ENCODE measurements at places on chromosomes 16 and 17.

DNA sequence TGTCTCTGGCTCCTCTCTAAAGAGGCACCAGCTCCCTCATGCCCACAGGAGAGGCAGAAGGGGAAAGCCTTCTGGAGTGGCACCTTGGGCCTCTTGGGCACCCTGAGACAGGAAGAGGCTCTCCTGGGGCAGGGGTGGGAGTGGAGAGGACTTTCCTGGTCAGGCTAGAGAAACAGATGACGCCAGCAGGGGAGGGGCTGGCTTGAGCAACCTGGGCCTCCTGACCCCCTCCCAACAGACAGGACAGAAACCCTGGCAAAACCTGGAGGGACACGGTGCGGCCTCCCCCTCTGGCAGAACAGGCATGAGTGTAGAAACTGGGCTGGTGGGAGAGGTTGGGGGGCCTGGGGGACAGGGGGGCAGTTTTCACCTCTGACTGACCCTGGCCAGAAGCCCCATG lies 6.1 kb downstream of the SMIM5 start:
- DNase-seq, result no peak
- peaks cover 29% of the 10 kb centered on the region for H3K36me3 ChIP-seq
- H3K27me3 ChIP-seq, result no peaks in the 10 kb centered on the region

DNA sequence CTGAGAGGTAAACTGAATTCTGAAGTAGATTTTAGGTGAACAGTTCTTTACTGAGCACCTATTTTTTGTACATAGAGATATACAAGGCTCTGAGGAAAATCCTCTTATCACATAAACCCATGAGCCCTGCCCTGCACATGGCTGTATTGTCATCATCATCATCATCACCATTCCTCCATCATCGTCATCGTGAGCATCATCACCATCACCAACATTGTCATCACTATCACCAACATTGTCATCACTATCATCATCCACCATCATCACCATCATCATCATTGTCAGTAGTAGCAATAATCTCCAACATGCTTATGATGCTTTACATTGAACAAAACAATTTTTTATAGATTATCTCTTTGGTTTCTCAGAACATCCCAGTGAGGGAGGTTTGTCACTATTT lies 20.7 kb downstream of the ASIC2 start:
- H3K27me3 ChIP-seq, result no peaks in the 10 kb centered on the region
- H3K27ac ChIP-seq, result no peak overlapping the region
- DNase-seq, result no peak
- H3K4me1 ChIP-seq, result peaks cover 9% of the 10 kb centered on the region
- H3K36me3 ChIP-seq, result no peaks in the 10 kb centered on the region
- H3K4me3 ChIP-seq, result no peak overlapping the region

- no peak overlapping the region for H3K4me3 ChIP-seq
- DNase-seq, result no peak
- peaks cover 7% of the 10 kb centered on the region for H3K4me1 ChIP-seq
- no peaks in the 10 kb centered on the region for H3K27me3 ChIP-seq
- peaks cover 72% of the 10 kb centered on the region for H3K36me3 ChIP-seq
Observed at GRCh38 chr16:67878846-67879245, 5.8 kb upstream of the NRN1L start.

DNA sequence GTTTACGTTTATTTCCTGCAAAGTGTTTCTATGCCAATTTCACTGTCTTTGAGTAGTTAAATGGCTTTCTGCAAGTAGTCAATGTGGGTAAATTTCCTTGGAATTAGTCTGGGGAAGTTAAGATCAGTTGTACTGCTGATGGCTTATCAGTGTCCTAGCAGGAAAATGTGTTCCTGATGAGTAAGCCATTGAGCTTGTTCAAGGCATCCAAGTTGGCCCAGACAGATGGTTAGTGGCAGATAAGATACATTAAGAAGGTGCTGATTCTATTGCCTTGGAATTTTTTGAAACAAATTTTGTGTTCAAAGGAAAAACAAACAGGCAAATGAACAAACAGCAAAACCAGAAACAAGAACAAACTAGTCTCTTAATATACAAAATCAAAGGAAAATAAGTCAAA lies 258.4 kb downstream of the MAP2K6 start:
- H3K4me1 ChIP-seq, result peaks cover 8% of the 10 kb centered on the region
- no peaks in the 10 kb centered on the region for H3K36me3 ChIP-seq
- no peaks in the 10 kb centered on the region for H3K27me3 ChIP-seq
- DNase-seq, result no peak

GRCh38 chr17:4850246-4850645 lies 17.1 kb downstream of the MINK1 start:
- H3K36me3 ChIP-seq, result peaks cover 12% of the 10 kb centered on the region
- H3K4me1 ChIP-seq, result peaks cover 83% of the 10 kb centered on the region
- no peak overlapping the region for H3K4me3 ChIP-seq
- peak overlapping the region; percentile 99 for H3K27ac ChIP-seq
- DNase-seq, result peak; percentile 84

DNA sequence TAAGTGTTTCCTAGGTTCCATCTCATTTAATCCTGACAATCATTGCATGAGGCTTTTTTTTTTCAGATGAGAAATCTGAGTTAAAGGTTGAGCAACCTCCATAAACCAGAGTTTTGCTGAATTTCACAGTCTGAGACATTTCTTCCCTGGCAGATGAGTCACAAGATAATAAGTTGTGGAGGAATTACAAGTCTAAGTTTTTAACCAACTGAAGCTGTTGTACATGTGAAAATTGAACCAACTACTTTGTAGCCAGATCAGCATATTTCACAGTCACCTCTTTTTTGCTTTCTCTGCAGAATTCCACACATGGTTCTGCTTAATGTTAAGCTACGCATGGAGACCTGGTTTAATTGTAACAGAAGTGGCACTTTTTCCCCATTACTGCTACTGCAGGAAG lies 765.6 kb downstream of the CDH11 start:
- DNase-seq, result no peak
- H3K27me3 ChIP-seq, result no peaks in the 10 kb centered on the region
- H3K27ac ChIP-seq, result no peak overlapping the region
- peaks cover 9% of the 10 kb centered on the region for H3K4me1 ChIP-seq
- no peaks in the 10 kb centered on the region for H3K36me3 ChIP-seq

GRCh38 chr16:8552487-8553221 lies 37.7 kb downstream of the TMEM114 start:
- no peaks in the 10 kb centered on the region for H3K36me3 ChIP-seq
- H3K27ac ChIP-seq, result no peak overlapping the region

- peaks cover 61% of the 10 kb centered on the region for H3K36me3 ChIP-seq
- H3K27me3 ChIP-seq, result no peaks in the 10 kb centered on the region
- no peak overlapping the region for H3K4me3 ChIP-seq
- no peak for DNase-seq
- peaks cover 67% of the 10 kb centered on the region for H3K4me1 ChIP-seq
Observed at GRCh38 chr16:68790944-68791343, 52.4 kb upstream of the TANGO6 start.

DNA sequence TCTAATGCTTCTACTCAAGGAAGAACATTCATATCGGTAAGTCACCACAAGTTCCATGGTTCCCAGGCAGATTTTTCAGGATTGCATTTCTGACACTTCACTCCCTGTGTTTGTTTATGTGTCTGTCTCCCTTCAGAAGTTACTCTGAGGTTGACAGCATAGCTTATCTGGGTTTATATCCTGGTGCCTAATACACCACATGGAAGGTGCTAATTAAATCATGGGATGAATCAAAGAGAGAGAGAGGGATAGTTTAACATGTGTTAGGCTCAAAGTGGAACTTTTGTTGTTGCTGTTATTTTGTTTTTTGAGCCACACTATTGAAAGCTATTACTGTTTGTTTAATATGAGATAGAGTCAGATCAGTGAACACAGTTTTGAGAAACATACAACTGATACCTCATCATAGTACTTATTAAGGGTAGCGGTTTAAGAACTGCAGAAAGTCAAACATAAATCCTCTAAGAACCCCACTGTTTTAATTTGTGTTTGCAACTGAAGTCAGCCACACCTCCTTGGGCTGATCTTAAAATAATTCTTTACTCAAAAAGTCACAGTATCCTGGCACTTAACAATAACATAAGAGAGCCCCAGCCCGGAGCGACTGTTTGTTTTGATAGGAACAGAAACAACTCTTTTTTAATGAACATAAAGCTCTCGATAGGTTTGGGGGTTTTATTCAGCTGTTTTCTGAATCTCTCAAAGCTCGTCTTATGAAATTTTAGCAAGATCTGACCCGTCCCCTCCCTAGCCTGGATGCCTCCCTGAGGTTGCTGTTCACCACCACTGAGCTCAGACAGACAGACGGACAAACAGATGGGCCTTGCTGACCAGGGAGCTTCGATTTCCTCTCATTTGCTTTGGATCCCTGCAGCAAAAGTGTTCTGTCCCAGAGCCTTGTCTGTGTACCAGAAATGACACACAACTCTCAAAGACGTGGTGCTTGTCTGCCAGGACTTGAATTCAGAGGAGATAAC lies 98.3 kb upstream of the MYOCD start:
- H3K36me3 ChIP-seq, result no peaks in the 10 kb centered on the region
- no peaks in the 10 kb centered on the region for H3K4me1 ChIP-seq
- DNase-seq, result no peak
- H3K27me3 ChIP-seq, result no peaks in the 10 kb centered on the region

DNA sequence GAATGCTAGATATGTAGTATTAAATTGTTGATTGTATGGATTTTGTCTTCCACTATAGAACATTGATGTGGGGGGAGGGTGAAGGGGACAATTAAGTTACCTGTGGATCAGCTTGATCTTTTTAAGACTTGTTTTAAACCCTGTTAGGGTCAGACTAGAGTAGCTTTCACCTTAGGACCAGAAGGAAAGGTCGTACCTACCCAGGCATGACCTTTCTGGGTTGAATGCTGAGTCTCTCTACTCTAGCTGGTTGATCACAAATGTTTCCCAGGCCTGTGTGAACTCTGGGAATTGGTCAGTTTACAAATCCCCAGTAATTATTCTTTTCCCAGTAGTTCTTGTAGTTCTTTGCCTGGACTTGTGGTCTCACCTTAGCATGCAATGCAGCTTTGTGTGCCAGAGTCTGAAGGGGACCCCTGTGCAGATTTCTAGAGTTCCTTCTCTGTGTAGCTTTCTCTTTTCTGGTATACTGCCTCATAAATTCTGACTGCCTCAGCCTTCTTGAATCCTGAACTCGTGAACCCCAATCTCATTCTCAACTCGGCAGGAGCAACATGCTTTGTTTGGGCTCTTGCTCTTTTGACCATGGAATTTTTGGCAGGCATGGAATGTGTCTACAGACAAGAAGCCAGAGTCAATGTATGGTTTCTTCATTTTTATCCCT lies 54.1 kb downstream of the VMP1 start:
- H3K27me3 ChIP-seq, result no peaks in the 10 kb centered on the region
- peaks cover 56% of the 10 kb centered on the region for H3K4me1 ChIP-seq
- H3K4me3 ChIP-seq, result no peak overlapping the region
- peak overlapping the region; percentile 99 for H3K27ac ChIP-seq
- DNase-seq, result no peak

- H3K27ac ChIP-seq, result no peak overlapping the region
- no peaks in the 10 kb centered on the region for H3K27me3 ChIP-seq
- peaks cover 7% of the 10 kb centered on the region for H3K4me1 ChIP-seq
- peaks cover 11% of the 10 kb centered on the region for H3K36me3 ChIP-seq
Observed at GRCh38 chr16:57668630-57669475, 747 bp downstream of the ADGRG3 start.

DNA sequence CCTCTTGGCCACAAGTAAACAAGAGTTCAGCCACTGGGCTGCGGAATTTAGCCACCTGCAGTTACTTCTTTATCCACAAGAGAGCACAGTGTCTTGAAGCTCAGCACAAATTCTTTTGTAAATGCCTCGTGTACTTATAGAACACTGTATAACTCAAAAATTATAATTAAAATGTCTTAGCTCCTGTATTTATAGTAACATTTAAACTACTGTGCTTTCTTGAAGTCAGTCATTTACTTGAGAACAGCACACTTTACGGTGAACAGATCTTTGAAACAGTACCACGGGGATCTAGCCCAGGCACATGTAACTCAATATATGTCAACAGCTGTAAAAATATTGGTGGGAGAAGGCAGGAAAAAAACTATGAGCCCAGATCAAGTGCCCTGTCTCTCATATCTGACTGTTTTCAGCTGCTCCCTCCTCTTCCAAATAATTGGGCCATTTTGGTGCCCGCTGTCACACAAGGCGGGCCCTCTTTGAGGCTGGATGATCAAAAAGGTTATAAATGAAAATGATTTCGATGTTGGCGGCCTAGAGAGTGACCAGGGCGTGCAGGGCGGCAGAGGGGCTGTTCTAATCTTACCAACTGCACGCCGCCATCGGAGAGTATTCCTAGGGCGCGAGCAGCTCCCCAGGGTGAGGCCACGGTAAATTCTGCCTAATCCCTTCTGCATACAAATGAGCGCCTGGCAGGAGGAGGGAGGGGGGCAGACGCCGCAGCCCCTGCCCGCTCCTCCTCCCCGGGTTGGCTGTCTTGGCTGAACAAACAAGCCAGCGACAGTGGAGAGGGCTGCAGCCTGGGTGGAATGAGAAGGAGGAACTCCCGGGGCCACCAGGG lies 183.2 kb downstream of the C16orf78 start:
- peaks cover 28% of the 10 kb centered on the region for H3K27me3 ChIP-seq
- H3K36me3 ChIP-seq, result no peaks in the 10 kb centered on the region
- no peaks in the 10 kb centered on the region for H3K4me1 ChIP-seq
- no peak overlapping the region for H3K27ac ChIP-seq

DNA sequence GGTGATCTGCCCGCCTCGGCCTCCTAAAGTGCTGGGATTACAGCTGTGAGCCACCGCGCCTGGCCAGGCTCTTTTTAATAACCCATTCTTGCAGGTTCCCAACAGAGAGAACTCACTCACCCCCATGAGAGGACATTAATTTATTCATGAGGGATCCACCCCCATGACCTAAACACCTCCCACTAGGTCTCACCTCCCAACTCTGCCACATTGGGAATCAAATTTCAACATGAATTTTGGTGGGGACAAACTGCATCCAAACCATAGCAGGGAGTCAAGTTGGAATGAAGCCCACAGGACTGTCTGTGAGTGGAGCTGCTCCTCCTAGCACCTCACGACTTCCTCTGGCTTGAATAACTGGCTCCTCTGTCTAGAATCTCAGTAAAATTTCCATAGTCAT lies 85.5 kb downstream of the WWP2 start:
- no peaks in the 10 kb centered on the region for H3K27me3 ChIP-seq
- H3K36me3 ChIP-seq, result no peaks in the 10 kb centered on the region
- H3K4me3 ChIP-seq, result no peak overlapping the region

DNA sequence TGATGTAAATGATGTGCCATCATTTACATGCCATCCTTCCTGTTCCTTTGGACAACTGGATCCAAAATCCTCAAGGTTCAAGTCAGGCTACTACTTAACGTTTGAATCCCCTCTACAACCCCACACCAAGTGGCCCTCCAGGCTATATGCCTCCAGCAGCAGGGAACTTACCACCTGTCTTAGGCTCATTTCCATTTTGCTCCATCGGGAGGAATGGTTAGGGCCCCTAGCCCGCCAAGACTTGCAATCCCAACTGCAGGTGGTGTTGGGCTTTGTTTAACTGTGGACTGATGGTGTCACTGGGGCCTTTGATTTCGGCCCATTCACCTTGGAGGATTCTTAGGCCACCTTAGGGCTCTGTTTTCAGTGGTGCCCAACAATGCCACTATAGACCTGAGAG lies 9.7 kb downstream of the HNF1B start:
- H3K4me3 ChIP-seq, result no peak overlapping the region
- peaks cover 20% of the 10 kb centered on the region for H3K27me3 ChIP-seq
- no peaks in the 10 kb centered on the region for H3K4me1 ChIP-seq
- DNase-seq, result no peak
- no peak overlapping the region for H3K27ac ChIP-seq

GRCh38 chr16:71794943-71795342 lies 13.7 kb downstream of the AP1G1 start:
- H3K4me1 ChIP-seq, result peaks cover 3% of the 10 kb centered on the region
- H3K36me3 ChIP-seq, result peaks cover 59% of the 10 kb centered on the region
- DNase-seq, result no peak
- H3K27ac ChIP-seq, result no peak overlapping the region
- H3K4me3 ChIP-seq, result no peak overlapping the region
- no peaks in the 10 kb centered on the region for H3K27me3 ChIP-seq

Measured in RWPE2 (cell line).